ENCODE measurements at places on chromosomes 1 and 21.

DNA sequence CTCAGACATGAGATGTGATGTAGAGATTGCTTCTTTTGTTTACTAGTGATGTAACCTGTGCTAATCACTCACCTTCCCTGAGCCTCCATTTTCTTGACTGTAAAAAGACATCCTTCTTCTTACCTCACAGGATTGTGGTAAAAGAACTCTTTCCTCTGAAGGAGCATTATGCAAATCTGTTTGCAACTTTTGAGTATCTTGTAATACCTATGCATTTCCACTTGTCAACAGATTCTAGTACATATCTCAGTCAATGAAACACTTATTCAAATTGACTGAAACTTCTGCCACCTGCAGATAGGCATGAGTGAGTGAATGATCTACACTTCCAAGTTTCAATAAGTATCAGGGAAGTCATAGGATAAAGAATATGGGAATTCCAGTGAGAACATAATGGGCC is 174.7 kb downstream of the HHIPL2 start:
- DNase-seq, result no peak

DNA sequence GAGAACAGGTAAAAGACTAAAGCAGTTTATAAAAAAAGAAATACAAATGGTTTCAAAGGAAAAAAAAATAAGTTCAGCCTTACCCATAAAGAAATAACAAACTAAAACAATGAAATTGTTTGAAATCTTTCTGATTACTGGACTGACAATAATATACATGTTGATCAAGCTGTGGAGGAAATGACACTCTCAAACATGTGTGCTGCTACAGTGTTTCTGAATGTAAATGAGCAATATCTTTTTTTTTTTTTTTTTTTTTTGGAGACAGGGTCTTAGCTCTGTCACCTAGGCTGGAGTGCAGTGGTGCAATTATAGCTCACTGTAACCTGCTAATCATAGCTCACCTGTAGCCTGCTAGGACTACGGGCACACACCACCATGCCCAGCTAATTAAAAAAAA is 6.5 kb downstream of the EPS15 start:
- no peak for DNase-seq

DNA sequence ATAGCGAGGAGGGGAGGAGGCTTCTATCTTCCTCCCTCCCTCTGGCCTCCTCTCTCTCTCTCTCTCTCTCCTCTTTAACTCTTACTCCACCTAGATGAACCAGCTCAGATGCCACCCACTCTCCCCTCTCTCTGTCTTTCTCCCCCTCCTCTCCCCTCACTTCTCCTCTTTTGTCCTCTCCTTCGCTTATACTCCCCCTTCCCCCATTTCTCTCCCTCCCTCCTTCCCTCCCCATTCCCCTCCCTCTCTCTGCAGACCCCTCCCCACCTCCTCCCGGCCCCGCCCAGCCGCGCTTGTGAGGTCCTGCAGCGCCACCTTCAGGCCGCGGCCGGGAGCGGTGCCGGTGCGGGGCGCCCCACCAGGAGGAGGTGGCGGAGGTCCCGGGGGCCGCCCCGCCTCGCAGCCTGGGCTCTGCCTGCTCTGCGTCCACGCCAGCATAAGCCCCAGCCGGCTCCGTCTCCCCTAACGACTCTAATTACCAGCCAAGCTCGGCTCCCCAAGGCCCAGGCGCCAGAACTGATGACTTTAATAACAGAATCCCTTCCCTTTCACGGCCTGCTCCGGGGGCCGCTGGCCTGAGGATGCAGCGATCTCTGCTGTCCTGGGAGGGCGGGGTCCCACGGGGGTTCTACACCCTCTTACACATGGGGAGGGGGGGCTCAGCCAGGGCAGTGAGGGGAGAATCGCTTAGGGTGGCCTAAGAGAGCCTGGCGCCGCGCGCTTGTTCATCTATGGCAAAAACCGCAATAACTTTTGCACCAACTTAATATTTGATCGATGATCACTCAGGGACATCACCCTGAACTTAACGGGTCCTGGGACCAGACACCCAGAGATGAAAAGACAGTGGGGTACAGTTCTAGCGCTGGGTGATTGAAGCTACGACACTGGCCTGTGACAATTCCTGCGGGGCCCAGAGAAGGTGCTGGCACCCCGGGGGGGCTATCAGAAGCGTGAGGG is 637.3 kb downstream of the MATN1 start:
- DNase-seq, result peak; percentile 26

- no peak for DNase-seq
Measured at GRCh38 chr1:27237112-27237511, 2.7 kb downstream of the WDTC1 start.

DNA sequence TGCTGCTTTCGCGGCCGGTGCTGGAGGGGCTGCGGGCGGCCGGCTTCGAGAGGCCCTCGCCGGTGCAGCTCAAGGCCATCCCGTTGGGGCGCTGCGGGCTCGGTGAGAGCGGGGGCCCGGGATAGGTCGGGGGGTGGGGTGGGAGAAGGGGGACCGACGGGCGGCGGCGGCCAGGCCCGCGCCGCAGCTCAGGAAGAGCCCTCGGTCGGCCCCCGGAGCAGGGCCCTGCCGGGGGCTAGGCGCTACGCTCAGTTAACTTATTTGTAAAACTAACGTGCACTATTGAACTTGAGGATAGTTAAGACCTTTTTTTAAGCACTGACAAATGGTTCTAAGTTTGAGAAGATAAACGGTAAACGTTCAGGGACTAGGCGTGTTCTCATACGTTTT is 418 bp downstream of the DDX20 start:
- DNase-seq, result no peak

GRCh38 chr1:26915204-26915842 is 1.5 kb upstream of the NR0B2 start:
- no peak for DNase-seq

- DNase-seq, result no peak
Measured at GRCh38 chr1:225745273-225745672, 32.4 kb upstream of the SRP9 start.

DNA sequence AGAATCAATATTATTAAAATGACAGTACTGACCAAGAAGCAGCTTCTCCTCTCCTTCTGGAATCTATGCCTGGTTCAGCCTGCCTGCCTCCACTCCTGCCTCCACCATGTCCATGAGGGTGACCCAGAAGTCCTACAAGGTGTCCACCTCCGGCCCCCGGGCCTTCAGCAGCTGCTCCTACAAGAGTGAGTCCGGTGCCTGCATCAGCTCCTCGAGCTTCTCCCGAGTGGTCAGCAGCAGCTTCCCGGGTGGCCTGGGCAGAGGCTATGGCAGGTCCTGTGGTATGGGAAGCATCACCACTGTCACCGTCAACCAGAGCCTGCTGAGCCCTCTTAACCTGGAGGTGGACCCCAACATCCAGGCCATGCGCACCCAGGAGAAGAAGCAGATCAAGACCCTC is 822.4 kb upstream of the NEGR1 start:
- no peak for DNase-seq

- no peak for DNase-seq
Measured at GRCh38 chr1:118136187-118136941, 48.7 kb downstream of the SPAG17 start.

GRCh38 chr1:172940174-172940855 is 110.4 kb downstream of the TNFSF18 start:
- DNase-seq, result no peak

GRCh38 chr1:74650561-74650960 is 23.0 kb downstream of the ERICH3 start:
- no peak for DNase-seq

DNA sequence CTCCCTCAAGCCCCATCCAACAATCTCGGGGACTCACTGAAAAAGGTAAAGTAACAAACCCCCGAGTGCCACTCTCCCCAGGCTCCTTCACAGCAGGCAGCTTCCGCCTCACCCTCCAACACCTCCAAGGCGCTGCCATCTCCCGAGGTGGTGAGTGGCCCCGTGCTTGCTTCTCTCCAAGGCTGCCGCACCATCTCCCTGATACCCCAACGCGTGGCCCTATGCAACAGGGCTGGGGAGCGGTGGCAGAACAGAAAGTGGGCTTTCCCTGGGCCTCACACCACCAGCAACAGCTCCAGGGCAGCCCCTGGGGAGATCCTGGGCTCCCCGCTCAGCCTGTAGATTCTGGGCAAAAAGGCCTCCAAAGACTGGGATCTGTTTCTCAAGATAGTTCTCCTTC is 105.1 kb downstream of the RAVER2 start:
- no peak for DNase-seq

GRCh38 chr1:197526736-197527371 is 248.4 kb downstream of the DENND1B start:
- DNase-seq, result no peak

- no peak for DNase-seq
Measured at GRCh38 chr1:55217226-55217986, 2.2 kb upstream of the USP24 start.

DNA sequence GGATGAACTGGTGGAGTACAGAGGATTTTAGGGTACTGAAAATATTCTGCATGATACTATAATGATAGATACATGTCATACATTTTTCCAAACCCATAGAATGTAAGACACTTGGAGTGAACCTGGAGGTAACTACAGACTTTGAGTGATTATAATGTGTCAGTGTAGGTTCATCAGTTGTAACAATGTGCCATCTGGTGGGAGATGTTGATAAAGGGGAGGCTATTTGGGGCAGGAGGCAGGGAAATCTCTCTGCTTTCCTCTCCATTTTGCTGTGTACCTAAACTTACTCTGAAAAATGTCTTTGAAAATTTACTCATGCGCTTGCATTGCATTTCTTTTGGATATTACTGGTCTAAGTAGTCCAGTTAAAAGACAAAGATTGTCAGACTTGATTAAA is 35.2 kb downstream of the PTBP2 start:
- DNase-seq, result no peak

DNA sequence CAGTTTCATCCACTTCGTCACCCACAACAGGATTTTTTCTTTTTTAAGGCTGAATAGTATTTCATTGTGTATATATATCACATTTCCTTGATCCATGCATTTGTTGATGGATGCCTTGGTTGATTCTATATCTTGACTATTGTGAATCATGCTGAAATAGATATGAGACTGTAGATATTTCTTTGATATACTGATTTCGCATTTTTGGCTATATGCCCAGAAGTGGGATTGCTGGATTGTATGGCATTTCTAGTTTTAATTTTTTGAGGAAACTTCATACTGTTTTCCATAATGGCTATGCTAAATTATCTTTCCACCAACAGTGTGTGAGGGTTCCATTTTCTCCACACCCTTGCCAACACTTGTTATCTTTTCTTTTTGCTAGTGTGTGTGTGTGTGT is 5.0 kb downstream of the GUCA2B start:
- DNase-seq, result no peak

GRCh38 chr1:183106746-183107145 is 79.3 kb upstream of the LAMC2 start:
- DNase-seq, result no peak

- DNase-seq, result no peak
Measured at GRCh38 chr1:59163268-59164092, 133.4 kb upstream of the FGGY start.

GRCh38 chr1:952603-953002 is 6.5 kb downstream of the NOC2L start:
- no peak for DNase-seq

GRCh38 chr1:113391649-113392271 is 1.4 kb downstream of the MAGI3 start:
- DNase-seq, result no peak

GRCh38 chr1:176692431-176692830 is 229.5 kb downstream of the PAPPA2 start:
- DNase-seq, result no peak

- no peak for DNase-seq
Measured at GRCh38 chr1:105072850-105073249, 1323.2 kb downstream of the AMY1C start.

GRCh38 chr1:196309386-196309785 is 298.9 kb downstream of the KCNT2 start:
- DNase-seq, result no peak

DNA sequence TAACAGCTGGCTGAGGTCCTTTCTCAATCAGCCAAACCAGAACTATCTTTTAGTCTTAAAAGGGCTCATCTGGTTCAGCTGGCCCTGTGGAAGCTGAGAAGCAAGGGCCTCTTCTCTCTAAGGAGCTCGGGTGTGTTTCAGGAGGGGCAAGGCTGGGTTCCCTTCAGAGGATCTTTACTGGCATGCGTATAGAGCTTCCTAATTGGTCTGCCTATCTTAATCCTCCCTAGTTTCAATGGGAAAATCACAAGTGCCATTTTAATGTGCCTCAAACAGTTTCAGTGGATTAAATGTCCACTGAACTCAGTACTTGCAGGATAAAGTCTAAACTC is 81.5 kb upstream of the LBR start:
- no peak for DNase-seq

- no peak for DNase-seq
Measured at GRCh38 chr1:5120559-5120958, 466.1 kb downstream of the AJAP1 start.
